SK-MEL-5 (cell line): ENCODE measurements at places on chromosomes 13 and 19. TPM values are rescaled to one million over a fixed set of nuclear protein-coding genes. Genes with fewer than 3 reads are reported as not detected.

Gene HIPK4
- total RNA-seq = 0.08 TPM in 1 of 2 replicates, not detected in the other

Gene SLC25A41
- total RNA-seq = 0.13 TPM in 1 of 2 replicates, not detected in the other

- DNase-seq = peak; percentile 20
Observed at GRCh38 chr19:23075031-23075733, 41.6 kb upstream of the ZNF730 start.

Gene PRSS57
- total RNA-seq = not detected in 2 replicates

Gene CEACAM7
- total RNA-seq = not detected in 2 replicates

DNA sequence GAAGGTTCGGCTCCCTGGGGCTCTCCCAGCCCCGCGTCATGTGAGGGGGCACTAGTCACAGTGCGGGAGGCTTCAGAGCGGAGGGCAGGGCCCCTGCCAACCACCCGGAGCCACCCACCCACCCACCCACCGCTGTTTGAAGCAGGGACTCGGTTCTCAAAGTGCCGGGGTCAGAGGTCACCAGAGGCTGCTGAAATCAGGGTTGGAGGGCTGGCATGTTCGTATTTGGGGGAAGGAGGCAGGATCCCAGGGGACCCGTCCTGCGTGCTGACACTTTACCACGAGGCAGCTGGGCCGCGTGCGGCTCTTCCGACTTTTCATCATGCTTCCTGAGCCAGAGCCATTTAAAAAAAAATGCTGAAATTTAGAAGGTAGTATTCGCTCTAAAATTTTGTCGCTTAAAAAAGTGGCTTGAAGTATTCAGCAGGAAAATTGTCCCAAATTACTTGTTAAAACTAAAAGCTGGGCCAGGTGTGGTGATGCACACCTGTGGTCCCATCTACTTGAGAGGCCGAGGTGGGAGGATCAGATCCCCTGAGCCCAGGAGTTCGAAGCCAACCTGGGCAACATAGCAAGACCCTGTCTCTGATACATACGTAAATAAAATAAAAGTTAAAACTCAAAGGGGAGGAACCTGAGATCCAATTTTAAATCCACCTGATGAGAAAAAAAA, 21.2 kb downstream of the ATP11A start:
- no peak for DNase-seq
